ENCODE measurements at places on chromosomes 7 and 10.

- no peak for DNase-seq
Observed at GRCh38 chr7:103855671-103856070, 133.8 kb downstream of the RELN start.

DNA sequence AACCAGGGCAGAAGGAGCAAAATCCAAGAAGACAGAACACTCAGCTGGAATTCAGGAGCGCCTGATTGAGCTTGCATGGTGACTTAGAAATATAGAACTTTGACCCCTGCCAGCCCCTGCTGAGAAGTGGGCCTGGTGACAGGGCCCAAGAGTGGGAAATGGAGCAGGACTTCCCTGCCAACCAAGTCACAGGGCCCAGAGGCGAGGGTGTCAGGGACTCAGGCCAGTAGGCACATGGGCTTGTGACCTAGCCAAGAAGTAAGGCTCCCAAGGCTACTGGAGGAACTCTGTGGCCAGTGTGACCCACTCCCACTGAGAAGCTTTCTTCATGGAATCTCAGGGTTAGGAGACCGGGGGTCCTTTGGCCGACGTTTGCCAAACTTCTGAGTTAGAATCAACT is 31.9 kb downstream of the LRRC20 start:
- no peak for DNase-seq

DNA sequence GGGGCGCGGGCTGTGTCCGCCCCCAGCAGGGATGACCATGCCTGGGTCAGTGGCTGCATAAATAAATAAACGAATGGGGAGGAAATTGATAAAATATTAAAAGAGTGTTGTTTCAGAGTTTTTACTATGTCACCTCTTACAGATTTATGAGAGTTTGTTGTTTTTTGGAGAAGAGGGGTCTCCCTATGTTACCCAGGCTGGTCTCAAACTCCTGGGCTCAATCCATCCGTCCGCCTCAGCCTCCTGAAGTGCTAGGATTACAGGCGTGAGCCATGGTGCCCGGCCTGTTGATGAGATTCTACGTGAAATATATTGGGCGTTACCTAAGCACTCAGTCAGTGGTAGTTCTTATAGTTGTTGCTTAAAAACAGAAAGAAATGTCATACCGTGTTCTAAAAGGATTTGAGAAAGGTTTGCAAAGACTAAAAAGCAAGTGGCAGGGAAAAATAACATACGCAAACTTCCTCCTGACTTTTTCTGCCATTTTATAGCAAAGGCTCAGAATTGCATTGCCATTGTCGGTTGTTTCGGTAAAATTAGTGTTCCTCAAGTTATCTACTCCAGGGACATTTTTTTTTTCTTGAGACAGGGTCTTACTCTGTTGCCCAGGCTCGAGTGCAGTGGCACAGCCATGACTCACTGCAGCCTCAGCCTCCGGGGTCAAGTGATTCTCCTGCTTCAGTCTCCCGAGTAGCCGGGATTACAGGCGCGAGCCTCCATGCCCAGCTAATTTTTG is 39.5 kb upstream of the FOXK1 start:
- DNase-seq, result no peak

DNA sequence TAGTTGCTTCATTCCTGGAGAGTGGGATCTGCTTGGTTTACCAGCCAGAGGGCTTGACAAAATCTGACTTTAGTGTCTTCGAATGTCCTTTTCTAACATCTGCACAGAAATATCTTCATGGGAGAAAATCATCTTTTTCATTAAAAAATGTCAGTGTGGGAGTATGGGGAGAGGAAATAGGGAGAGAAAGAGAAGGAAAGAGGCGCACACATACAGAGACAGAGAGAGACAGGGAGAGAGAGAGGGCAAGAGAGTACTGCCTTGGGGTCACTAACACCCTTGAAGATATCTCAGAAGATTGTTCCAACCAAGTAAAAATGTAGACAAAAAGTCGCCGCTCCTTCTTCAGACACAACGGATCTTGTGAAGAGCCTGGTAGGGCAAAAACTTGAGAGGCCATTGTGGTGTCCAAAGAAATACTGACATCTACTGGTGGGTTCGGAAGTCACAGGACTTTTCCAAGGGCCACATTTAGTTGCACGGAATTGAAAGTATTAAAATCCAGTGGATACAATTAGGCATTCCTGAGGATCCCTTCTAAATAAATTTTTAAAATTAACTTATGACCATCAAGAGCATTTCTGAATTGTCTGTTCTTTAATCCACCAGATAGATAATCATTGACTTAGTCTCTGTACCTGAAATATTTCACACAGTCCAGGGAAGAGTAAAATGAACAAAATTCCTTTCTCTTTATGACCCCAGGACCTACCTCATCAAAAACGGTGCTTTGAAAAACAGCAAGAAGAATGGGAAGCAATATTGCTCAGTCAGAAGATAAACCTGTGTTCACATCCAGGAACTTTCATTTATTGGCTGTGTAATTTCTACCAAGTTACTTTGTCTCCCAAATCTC is 29.7 kb downstream of the VIM start:
- DNase-seq, result no peak

DNA sequence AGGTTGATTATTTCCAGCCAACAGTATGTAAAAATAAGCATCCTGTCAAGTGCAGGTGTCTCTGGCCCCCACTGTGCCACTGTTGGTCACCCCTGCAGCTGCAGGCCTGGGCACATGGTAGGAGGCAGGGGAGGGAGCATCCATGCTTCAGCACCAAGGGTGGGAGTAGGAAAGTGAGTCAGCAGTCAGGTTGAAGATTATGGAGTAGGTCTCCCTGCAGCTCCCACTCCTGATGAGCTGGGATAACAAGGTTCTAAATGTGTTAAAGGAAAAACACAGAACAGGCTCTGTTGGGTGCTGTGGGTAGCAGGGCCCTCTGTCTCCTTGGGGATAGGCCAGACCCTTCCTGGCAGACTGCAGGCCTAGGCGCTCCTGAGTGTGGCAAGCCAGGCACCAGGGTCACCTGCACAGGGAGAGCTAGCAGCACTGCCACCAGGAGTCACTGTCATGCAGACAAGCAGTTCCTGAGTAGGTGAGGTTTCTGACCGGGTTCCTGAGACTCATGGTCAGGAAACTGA is 59.3 kb downstream of the NUDCD3 start:
- no peak for DNase-seq

GRCh38 chr7:75611557-75612178 is 119.5 kb downstream of the SPDYE5 start:
- DNase-seq, result no peak

- DNase-seq, result no peak
Observed at GRCh38 chr10:108849688-108850087, 1073.6 kb downstream of the XPNPEP1 start.

DNA sequence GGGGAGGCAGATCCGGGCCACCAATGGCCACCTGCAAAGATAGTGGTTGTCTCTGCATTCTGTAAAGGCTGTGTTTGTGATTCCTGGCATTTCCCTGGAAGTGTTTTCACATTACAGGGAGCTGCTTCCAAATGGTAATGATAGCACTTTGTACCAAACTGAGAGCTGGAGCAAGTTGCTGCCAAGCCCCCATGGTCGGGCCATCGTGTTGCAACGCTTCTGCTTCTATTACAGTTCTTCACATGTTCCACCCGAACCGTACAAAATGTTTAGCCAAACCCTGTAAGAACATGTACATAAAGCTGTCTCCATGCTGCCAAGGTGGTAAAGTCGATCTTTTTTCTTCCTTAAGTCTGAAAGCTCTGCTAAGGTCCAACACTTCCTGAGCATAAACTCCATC is 397.7 kb upstream of the NFE2L3 start:
- no peak for DNase-seq

GRCh38 chr7:144629011-144629410 is 206.8 kb downstream of the TPK1 start:
- no peak for DNase-seq

DNA sequence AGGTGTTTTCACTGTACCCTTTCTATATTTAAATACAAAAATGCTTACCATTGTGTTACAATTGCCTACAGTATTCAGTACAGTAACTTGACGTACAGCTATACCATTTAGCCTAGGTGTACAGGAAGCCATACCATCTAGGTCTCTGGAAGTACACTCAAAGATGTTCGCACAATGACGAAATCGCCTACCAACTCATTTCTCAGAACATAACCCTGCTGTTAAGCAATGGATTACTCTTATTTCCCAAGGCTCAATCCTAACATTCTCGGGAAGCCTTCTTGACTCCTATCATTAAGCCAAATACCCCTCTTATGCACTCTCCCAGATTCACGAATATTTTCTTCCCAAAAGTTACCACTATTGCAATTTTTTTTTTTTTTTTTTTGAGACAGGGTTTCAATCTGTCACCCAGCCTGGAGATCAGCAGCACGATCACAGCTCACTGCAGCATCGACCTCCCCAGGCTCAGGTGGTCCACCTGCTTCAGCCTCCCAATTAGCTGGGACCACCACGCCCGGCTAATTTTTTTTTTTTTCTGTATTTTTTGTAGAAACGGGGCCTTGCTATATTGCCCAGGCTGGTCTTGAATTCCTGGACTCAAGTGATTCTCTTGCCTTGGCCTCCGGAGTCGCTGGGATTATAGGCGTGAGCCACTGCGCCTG is 1.5 kb downstream of the CWF19L1 start:
- no peak for DNase-seq

DNA sequence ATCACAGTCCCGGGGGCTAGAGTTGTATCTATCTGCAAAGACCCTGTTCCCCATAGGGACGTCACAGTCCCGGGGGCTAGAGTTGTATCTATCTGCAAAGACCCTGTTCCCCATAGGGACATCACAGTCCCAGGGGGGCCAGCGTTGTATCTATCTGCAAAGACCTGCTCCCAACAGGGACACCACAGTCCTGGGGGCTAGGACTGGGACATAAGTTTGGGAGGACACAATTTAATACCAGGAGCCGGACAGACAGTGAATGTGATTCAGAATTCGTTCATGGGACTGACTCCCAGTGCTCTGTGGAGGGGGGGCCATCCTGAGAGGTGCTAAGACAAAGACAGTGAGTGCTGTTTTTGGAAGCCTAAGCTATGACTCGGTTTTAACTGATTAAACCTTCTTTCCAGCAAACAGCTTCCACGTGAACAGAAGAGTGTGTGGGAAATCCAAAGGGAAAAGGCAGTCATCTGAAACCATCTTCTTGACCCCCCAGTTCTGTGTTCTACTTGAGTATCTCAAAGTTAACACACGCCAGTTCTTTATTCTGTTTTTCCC is 153.0 kb downstream of the DIP2C start:
- DNase-seq, result no peak

DNA sequence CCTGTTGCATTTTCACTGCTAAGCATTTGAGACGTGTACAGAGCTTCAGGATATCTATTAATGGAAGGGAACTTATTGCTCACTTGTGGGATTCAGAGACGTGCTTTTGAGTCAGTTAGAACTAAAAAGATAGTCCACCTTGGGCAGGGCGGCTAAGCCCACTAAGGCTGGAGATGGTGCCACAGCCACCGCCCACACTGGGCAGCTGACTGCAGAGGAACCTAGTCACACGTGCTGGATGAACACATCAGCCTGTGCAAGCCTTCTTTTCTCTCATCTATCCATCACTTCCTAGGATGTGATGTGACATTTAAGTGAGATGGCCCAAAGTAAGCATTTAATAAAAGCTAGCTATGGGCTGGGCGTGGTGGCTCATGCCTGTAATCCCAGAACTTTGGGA is 78.0 kb downstream of the PTPRE start:
- DNase-seq, result no peak

DNA sequence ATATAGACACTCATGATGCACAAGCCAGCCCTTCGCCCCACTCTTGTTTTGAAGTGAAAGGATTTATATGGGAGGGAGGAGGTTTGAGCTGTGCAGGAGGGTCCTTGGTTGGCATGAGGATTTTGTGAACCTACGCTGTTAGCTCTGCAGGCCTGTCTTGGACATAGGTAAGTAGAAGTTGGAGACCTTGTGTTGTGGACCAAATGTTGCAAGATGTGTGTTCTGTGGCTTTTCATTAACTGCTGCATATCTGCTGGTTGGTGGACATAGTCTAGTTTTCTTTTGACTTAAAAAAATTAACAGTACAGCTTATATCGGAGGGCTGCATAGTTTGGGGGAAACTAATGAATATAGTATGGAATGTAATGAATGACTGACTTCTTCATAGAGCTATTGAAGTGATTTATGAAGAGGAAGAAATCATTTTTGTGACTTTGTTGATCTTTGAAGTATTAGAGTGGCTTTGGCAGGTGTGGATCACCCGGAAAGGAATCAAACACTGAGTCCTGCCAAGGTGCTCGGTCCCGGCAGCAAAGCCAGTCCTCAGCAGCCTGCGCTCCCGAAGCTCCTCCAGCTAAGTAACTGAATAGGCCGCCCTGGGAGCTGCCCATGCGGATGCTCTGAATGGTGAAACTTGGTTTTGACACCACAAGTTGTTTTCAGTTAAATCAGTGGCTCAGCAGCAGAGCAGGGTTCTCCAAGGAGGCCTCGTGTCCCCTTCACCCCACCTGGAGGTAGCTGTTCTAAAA is 3.2 kb downstream of the MGMT start:
- no peak for DNase-seq

DNA sequence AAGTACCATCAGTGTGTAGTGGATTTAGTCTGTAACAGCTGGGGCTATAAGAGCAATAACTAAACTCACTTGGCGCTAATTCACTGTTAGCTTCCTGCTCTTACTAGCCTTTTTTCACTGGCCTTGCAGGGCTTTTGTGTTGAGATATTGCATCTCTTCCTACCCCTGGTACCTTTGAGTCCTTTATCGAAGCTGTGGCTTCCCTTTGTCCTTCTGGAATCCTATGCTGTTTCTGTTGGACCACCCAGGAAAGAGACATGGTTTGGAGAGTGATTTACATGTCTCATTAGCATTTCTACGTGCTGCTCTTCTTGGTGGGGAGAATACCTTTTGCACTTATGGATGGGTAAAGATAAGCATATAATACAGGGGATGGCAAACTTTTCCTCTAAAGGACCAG is 103.8 kb downstream of the MLLT10 start:
- no peak for DNase-seq

DNA sequence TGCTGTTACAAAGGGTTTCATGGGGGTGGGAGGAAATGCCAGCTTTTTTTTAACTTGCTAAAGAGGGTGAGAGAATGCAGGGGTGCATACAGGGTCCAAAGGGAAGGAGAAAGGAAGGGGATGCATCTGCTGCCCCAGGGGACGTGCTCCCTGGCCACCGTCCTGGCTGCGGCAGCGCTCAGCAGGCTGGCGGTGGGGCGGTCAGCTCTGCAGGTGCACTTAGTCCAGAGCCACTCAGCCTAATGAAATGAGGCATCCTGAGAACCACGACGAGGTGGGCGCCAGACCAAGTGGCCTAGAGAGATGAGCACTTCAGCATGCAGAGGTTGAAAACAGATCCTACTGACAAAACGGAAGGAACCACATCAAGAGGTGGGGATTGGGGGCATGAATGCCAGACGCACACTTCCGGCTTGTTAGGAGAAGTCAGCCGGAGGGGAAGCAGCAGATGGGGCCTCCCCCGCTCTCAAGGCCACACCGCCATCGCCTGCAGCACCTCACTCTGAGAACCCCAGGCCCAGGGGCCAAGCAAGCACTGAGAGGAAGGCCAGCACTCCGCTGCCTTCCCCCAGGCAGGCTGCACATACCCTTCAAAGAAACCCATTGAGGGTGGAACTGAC is 94.5 kb downstream of the MAD1L1 start:
- no peak for DNase-seq

GRCh38 chr10:76788452-76788811 is 849.2 kb downstream of the KCNMA1 start:
- no peak for DNase-seq

- no peak for DNase-seq
Observed at GRCh38 chr10:33773886-33774480, 439.5 kb upstream of the NRP1 start.

- no peak for DNase-seq
Observed at GRCh38 chr10:133475425-133475734, 21.6 kb downstream of the SCART1 start.

- no peak for DNase-seq
Observed at GRCh38 chr10:66931340-66931948, 5.6 kb downstream of the LRRTM3 start.

Data from NCI-H2171 (cell line).